Vagina (tissue), 2 donors: ENCODE measurements at places on chromosomes 12 and 14. TPM values are rescaled to one million over a fixed set of nuclear protein-coding genes. Genes with fewer than 3 reads are reported as not detected.

RNFT2 gene
- 6.4 TPM for total RNA-seq

DNA sequence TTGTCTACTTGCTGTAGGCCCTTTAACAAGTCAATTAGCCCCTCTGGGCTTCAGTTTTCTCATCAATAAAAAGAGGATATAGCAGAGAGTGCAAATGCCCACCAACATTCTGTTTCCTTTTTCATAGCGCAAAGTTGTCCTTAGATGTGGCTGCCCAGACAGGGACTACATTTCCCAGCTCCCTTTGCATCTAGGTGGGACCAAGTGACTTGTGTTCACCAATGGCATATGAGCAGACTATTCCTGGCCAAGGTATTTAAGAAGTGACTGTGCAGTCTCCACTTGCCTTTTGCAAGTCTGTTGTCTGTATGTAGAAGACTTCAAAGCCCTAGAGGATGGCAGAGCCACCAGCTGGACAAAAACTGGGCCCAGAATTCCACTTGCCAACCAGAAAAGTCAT, 59.7 kb downstream of the DAO start:
- DNase-seq: no peak

DNA sequence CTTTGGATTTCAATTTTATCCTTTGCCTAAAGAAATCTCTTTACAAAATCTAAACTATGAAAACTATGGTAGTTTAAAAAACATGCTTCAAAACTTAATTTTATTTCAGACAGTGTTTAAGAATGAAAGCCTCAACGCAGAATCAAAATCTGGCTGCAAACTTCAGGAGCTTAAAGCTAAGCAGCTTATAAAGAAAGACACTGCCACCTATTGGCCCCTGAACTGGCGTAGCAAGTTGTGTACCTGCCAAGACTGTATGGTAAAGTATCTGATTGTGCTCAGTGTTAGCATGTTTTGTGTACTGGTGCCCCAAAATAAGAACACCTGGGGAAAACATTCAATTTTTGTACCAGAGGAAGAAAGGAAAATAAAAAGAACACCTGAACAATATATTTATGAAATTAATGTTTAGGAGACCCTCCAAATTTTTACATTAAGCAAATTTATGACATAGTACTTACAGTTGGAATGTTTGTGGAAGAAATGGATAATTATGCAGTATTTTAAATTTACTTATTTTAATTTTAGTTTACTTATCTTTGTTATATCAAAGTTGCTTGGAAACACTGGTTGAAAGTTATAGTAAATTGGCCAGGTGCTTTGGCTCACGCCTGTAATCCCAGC, 12.2 kb downstream of the UBR7 start:
- DNase-seq: no peak

AVPR1A gene
- 9.8 TPM for total RNA-seq

- peak; percentile 89 for DNase-seq
Observed at GRCh38 chr12:42325653-42326474, at the start of the genes PPHLN1 and ZCRB1. Gene PPHLN1 (plus strand): TSS chr12:42326167. CDS start chr12:42335903, 9,736 bp downstream. Gene ZCRB1 (minus strand): TSS chr12:42326094. CDS start chr12:42324102, 1,992 bp downstream.

GRCh38 chr14:55297611-55298499, 26.6 kb downstream of the FBXO34 start:
- no peak for DNase-seq

GRCh38 chr12:52004042-52004648, 2.6 kb upstream of the TAMALIN start:
- DNase-seq: no peak

ANGEL1 gene
- total RNA-seq: 13.0 TPM

DNA sequence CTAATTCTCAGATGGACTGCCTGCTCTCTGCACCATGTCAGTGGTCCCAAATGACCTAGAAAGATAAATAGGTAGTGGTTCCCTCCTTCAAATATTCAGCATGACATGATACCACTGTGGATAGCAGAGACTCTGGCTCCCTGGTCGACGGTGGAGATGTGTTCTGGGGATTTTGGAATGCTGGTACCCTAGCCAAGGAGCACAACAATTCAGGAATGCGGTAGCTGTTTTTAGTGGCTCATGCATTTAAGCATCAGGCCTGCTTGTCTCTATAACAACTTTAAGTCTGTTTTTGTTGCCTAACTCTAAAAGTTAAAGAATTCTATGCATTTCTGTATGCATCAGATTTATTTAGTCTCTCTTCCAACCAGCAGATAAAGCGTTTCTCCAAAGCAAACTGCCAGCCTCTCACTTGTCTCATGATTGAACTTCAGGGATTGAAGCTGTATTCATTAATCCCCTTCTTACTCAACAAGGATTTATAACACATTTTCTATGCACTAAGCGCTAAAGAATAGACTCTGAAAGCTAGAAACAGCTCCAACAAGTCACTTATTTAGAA, 164.9 kb upstream of the BMP4 start:
- no peak for DNase-seq

DNA sequence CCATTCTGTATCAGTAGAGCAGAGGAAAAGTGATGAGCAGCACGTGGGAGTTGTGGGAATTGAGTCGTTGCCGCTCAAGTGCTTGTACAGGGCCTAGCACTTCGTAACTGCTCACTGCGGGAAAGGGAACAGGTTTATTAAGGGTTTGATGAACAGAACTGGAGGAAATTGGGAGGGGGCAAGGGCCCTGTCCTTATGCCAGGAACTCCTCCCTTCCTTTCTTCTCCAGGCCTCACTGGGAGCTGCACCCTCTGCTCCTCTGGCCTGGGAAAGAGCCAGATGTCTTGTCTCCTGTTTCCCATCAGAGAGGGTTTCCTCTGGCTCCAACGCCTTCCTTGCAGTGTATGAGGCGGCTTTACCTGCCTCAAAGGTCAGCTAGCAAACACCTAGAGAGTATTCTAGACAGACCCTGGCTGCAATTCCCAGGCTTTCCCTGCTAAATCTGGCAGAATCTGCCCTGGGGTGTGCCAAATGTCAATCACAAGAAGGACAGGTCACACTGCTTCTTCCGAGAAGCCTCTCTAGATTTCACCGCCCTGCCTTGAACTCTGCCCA, 78.4 kb downstream of the NTF3 start:
- DNase-seq: peak; percentile 82

OTUB2 gene
- total RNA-seq: 1.7 TPM

DNA sequence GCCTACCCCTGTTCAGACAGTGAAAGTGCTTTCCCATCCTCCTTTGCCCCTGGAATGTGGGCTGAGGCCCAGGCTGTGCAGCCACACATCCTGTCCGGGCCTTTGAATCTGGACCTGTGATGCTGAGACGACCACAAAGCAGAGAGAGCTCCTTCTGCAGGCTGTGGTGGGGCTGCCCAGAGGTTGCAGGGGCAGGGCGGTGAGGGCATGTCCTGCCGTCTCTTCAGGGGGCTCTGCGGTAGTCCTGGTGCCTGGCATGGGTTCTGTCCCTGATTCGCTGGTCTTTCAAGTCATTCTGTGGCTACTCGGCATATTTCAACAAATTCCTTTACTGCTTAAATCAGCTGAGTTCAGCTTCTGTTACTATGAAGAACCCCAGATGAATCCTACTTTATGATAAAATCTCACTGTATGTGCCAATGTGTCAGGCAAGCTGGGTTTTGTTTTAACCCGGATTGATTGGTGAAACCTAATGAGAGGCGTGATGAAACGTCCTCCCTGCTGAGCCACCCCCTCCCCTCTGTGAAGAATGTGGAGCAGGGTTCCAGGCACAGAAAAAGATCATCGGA, 63.4 kb upstream of the DICER1 start:
- DNase-seq: no peak

CIROP gene
- not detected for total RNA-seq

PIWIL1 gene
- not detected for total RNA-seq

GRCh38 chr12:4833524-4833923, 76.2 kb upstream of the KCNA1 start:
- DNase-seq: no peak

DNA sequence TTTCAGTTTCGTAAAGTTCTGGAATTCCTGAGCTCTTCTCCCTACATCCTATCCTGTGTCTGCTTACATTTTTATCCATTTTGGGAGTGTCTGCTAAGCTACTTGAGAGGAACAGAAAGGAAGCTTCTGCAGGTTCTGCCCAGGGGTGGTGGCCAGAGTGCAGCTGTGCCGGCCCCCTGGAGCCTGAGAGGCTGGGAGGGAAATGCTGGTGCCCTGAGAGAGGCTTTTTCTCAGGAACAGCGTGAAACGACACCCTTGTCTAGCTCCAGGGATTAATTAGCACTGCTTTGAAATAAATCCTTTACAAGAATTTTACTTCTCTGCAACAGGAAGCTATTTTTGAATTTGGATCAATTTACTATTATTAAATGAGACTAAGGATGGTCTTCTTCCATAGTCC, 165.4 kb downstream of the SLC15A5 start:
- DNase-seq: no peak

DNA sequence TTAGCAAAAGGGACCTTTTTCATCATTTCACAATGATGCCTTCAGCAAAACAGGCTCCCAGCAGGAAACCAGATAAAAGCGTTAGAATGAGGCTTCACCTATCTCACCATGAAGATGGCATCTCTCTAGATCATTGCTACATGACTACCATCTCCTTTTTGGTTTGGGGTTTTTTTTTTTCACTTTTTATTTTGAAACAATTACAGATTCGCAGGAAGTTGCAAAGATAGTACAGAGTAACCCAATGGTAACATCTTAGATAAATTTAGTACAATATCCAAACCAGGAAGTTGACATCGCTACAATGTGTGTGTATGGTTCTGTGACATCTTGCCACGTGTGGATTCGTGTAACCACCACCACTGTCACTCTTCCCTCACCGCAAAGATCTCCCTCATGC, 22.3 kb upstream of the PWP1 start:
- no peak for DNase-seq

DNA sequence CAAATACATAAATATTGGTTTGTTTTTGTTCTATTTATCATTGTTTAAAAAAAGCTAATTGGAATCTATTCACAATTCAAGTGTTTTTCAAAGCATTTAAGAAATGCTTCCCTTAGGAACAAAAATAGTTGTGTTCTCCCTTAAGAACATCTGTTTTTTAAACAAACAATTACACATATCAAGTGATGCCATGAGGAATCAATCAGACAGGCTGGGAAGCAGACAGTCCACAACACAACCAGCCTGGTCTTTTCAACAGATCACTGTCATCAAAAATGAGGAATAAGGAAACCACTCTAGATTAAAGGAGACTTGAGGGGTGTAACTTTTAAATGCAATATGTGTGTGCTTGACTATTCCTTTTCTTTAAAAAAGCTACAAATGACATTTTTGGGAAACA, 25.5 kb downstream of the GALC start:
- DNase-seq: no peak

ERBB3 gene
- 53.8 TPM for total RNA-seq

DNA sequence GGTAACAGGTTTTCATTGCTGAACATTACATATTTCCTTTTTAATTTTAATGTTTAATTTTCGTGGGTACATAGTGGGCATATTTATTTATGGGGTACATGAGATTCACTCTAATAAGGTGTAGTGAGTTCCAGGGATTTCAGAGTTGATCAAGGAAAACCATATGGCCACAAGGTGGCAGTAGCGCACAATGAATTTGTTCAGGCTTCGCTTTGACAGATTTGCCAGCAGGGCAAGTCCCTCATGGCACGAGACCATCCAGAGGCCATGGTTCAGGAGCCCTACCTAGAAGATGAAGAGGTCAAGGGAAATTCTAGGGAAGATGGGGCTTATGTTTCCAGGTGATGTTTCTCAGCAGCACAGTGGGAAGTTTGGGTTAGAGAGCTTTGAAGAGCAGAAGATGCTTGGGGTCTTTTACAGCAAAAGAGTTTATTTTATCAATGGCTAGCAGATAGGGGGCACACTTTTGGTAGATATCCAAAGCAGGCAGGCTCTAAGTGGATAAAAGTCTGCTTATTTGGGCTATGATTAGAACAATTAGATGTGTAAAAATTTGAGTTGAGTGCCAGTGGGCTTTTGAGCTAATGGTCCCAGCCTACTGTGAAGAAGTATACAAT, 1004.4 kb downstream of the AACS start:
- no peak for DNase-seq

DNA sequence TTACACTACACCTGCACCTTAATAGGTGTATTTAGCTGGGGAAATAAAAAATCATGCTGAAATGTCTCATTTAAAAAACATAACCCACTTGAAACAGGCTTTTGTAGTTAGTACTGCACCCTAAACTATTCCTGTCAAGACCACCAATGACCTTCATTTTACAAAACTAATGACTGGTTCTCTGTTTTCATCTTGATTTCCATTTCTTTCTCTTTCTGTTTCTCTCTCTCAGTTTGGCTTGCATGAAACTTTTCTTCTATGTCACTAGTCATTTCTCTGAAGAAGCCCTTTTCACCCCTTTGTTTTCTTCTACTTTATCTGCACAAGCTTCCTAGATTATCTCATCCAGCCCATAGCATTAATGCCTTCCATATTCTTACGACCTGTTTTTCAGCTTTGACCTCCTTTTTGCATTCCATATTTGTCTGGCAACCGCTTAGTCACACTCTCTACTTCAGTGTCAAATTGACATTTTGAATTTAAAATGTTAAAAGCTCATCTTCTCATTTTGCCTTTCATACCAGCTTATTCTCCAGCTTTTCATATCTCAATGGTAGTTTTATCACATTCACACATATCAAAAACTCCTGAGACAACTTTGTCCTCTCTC, 32.7 kb upstream of the KLRF1 start:
- DNase-seq: no peak

GRCh38 chr14:70698288-70698687, 56.6 kb downstream of the TTC9 start:
- DNase-seq: no peak

GRCh38 chr14:94653321-94653720, 41.1 kb downstream of the SERPINA3 start:
- DNase-seq: peak; percentile 55

OR2AP1 gene
- not detected for total RNA-seq

DNA sequence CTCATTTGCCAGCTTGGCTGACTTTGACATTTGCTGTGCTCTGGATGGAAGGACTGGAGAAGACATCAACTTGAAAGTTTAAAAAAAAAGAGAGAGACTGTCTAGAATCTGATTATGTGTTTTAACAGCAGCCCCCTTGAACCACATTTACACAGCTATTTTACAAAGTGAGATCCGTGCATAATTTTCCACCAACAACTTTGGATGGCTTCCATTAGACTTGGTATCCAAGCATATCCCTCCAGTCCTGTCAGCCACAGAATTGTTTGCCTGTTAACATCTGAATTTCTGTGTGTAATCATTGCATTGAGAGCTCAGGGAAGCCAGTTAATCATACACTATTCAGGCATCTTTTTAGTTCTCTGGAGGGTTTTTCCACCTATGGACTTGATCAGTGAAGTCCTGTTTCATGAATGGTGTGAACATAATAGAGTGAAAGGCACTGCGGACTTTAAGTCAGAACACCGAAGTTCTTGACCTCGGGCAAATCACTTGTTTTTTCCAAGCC, 93.7 kb downstream of the SAMD4A start:
- DNase-seq: no peak

DNA sequence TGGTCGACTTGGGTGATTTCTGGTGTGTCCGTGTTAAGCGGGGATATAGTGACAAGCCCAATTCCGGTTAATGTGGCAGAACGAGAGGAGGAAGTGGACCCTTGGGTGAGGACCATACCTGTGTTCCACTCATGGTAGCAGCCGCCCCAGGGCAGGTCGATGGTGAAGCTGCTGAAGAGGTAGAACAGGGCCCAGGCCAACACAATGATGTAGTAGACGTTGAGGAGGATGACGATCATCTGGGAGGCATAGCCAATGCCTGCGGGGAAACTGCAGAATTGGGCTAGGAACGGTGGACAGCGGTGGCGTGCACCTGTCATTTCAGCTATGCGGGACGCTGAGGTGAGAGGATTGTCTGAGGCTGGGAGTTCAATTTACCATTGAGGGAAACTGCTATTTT, 20.1 kb downstream of the SLC6A13 start:
- peak; percentile 55 for DNase-seq

- DNase-seq: no peak
Observed at GRCh38 chr12:101670007-101670671, 27.3 kb upstream of the CHPT1 start.

CCDC59 gene
- 42.2 TPM for total RNA-seq
